GM12865 (cell line): ENCODE measurements at places on chromosomes 7 and 10.
A peak's percentile ranks its signal among the peaks of the same experiment; 100 is the strongest.

- DNase-seq: no peak
Observed at GRCh38 chr10:126459032-126459831, 71.0 kb upstream of the ADAM12 start.

GRCh38 chr10:6769704-6770417 lies 189.8 kb upstream of the PRKCQ start:
- peak; percentile 67 for DNase-seq

GRCh38 chr10:13049774-13050420 lies 48.4 kb upstream of the CCDC3 start:
- no peak for DNase-seq

GRCh38 chr10:110746254-110746826 lies 102.2 kb downstream of the RBM20 start:
- DNase-seq: peak; percentile 74

- no peak for DNase-seq
Observed at GRCh38 chr10:8095959-8096358, 41.5 kb downstream of the GATA3 start.

DNA sequence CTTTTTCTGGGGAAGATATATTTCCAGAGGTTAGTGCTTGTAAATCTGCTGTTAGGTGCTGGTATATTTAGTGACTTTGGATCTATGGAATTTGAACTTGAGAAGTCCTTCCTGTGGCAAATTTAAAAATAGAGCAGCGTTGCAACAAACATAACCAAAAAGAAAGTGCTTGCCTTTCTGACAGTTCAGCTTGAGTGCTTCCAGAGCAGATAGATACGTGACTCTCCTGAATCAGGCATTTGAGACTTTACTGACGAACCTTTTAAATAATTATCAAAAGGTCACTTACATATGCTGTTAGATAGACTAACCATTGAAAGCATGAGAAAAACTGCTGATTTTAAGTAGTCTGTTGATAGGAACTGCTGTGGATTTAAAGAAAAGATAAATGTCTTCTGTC lies 387.5 kb upstream of the LRRTM3 start:
- DNase-seq: peak; percentile 2

DNA sequence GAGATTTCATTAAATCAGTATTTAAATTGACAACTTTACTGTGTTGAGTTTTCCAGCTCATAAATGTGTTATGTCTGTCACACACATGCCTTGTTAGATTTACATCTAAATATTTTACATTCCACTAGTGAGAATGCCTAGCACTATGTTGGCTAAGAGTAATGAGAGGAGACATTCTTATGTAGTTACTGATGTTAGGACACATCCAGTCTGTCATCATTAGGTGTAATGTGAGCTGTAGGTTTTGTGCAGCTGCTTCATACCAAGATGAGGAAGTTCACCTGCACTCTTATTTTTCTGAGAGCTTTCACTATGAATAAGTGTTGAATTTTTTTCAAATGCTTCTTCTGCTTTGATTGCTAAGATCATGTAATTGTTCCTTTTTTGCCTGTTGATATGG lies 218.0 kb upstream of the IGFBP3 start:
- DNase-seq: peak; percentile 77
